ENCODE measurements at places on chromosomes 6 and 20.

DNA sequence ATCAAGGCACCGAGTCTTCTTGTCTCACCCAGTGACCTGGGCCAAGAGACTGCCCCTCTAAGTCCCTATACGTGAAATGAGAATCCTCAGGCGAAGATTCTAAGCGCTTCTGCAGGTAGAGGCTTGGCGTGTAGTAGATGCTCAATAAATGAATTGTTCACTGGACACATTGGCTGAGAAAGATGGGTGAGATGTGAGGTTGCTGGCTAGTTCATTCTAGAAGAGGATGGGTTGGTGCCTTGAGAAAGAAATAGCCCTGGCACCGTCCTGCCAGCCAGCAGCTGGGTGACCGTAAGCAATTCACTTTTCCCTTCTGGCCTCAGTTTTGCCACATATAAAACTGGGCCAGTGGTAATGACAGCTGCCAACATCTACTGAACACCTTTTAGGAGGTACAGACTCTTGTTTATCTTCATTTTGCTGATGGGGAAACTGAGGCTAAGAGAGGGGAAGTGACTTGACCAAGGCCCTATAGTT is 1.4 kb downstream of the SRC start:
- no peak for DNase-seq

- DNase-seq, result no peak
Observed at GRCh38 chr6:13166916-13167315, 161.4 kb downstream of the TBC1D7 start.

- no peak for DNase-seq
Observed at GRCh38 chr6:16956361-16956760, 145.5 kb upstream of the STMND1 start.

GRCh38 chr6:34891296-34891695 is 2.2 kb downstream of the ANKS1A start:
- DNase-seq, result no peak

- DNase-seq, result no peak
Observed at GRCh38 chr6:33105916-33106871, 30.4 kb downstream of the HLA-DPB1 start.

DNA sequence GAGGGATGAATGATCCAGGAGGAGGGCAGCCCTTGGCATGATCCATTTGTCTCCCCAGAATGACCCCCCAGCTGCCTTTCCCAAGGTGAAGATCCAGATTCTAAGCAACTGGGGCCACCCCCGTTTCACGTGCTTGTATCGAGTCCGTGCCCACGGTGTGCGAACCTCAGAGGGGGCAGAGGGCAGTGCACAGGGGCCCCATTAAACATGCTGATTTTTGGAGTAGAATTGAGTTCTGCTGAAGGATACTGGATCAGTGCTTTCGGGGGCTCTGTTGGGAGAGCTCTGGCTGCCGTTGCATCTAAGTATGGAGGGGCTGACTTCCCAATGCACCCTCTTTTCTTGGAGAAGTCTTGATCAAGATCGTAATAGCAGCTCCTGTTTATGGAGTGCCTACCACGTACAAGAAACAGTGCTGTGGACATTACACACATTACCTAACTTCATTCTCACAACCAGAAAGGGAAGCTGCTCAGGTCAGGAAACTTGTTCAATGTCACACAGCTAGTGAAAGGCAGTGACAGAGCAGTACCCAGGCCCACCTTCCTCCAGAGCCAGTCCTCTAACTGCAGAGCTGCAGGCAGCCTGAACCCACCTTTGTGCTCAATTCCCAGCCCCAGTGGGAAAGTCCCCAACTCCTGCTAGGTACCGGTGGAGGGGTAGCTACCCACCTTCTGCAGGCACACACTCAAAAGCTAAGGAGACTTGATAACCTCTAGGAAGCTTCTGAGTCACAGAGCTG is 5.4 kb downstream of the SPAG4 start:
- no peak for DNase-seq

DNA sequence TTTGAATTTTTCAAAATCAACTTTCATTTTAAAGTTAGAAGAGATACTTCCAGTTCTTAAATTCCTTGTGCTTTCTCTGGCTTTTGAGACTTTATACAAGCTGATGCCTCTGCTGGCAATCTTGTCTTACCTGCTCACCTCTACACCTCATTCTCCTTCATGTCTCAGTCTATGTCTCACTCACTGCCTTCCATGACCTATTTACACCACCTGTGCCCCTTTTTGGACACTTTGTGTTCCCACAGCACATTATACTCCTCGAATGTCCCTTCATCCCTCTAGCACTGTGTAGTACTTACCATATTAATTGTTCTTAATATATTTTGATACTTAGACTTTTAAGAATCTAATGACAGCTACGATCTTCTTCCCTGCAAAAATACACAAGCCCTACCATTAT is 15.3 kb downstream of the PHIP start:
- DNase-seq, result no peak

- no peak for DNase-seq
Observed at GRCh38 chr6:74018825-74019224, 322.8 kb downstream of the CD109 start.

- no peak for DNase-seq
Observed at GRCh38 chr20:12464036-12464435, 544.7 kb upstream of the SPTLC3 start.

DNA sequence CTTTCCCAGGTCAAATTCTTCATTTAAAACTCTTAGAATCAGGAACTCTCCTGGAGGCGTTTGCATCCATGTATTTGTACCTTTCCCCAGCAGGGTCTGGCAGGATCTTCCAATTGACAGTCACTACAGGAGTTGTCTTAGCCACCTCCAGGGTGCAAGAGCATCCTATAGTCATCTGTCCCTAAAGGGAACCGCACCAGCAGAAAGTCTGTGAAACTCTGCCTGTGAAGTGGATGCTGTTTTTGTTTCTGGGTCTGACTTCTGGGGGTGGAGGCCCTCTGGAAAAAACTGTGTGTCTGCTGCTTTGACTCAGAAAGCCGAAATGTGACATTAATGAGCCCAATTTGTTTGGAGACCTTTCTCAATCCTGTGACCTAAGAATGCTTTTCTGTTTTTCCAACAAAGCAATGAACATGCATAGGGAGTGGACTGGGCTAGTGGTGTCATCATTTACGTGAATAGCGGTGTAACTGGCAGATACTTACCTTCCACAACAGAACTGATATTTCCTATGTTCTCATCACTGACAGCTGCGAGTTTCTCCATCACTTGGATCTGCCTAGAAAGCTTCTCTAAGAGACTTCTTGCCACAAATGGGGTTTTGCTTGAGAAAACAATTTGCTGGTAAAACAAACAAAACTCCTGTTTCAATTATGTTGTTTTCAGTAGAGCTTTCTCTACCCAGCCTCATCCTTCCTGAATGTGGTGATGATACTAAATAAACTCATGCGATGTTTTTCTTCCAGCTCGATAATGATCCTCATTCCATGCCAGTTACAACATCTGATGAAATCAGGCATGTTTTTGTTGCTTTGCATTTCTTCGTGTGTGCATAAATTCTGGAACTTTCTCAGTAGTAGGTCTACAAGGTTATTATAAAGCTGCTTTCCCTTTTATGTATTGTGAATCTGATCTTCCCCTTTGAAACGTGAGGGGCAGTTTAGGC is 33.3 kb upstream of the ARMH2 start:
- no peak for DNase-seq

DNA sequence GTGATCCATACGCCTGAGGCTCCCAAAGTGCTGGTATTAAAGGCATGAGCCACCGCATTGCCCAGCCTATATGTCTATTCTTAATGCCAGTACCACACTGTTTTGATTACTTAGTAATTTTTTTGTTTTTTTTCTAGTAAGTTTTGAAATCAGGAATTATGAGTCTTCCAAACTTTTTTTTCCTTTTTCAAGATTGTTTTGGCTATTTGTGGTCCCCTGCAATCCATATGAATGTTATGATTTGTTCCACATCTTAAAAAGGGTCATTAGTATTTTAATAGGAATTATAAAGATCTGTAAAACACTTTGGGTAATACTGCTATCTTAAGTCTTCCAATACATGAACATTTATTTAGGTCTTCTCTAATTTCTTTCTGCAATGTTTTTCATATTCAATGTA is 6.8 kb upstream of the POPDC3 start:
- DNase-seq, result no peak

- DNase-seq, result no peak
Observed at GRCh38 chr6:133179481-133179880, 61.7 kb upstream of the EYA4 start.

GRCh38 chr20:32465092-32465900 is 107.2 kb downstream of the ASXL1 start:
- no peak for DNase-seq

- no peak for DNase-seq
Observed at GRCh38 chr20:58003525-58003924, 224.9 kb downstream of the ANKRD60 start.

GRCh38 chr6:89375427-89376267 is 23.1 kb upstream of the UBE2J1 start:
- DNase-seq, result no peak

- DNase-seq, result no peak
Observed at GRCh38 chr20:57941604-57942381, 232.0 kb upstream of the PMEPA1 start.

DNA sequence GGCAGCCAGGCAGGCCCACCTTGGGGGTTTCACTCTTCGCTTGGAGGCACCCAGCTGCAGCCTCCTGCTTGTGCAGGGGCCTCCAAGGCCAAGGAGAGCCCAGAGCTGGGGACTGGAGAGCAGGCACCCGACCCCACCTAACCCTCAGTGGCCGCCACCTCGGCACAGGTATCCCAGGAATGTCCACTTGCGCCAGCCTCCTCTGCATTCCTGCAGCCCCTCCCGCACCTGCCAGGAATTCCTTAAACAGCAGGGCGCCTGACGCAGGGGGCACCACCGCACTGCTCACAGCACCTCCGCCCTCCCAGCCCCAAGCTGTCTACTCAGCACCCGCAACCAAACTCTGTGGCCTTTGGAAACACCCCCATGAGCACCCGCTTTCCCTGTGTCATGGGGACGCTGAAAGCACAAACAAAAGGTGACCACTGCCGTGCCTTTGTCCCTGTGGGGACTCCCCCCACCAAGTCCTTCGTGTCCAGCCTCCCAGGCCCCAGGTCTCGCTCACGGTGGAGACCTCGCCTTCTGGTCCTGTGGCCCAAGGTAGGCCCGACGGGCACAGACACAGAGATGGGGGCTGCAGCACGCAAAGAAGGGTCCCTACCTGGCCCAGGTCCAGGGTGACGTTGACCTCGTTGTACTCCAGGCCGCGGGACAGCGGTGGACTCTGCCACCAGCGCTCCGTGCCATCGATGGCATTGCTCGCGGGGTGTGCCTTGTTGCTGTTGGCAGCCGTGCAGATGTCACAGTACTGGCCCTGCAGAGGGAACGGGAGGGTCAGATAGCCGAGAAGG is 5.1 kb downstream of the LAMA5 start:
- DNase-seq, result no peak

- no peak for DNase-seq
Observed at GRCh38 chr6:8562125-8562524, 126.8 kb upstream of the SLC35B3 start.

- no peak for DNase-seq
Observed at GRCh38 chr6:20833881-20834515, 299.7 kb downstream of the CDKAL1 start.

GRCh38 chr6:12873691-12874090 is 157.1 kb downstream of the PHACTR1 start:
- DNase-seq, result no peak

GRCh38 chr6:113148566-113148965 is 708.6 kb upstream of the MARCKS start:
- DNase-seq, result no peak

- no peak for DNase-seq
Observed at GRCh38 chr6:36329798-36330291, 6.8 kb downstream of the BNIP5 start.

DNA sequence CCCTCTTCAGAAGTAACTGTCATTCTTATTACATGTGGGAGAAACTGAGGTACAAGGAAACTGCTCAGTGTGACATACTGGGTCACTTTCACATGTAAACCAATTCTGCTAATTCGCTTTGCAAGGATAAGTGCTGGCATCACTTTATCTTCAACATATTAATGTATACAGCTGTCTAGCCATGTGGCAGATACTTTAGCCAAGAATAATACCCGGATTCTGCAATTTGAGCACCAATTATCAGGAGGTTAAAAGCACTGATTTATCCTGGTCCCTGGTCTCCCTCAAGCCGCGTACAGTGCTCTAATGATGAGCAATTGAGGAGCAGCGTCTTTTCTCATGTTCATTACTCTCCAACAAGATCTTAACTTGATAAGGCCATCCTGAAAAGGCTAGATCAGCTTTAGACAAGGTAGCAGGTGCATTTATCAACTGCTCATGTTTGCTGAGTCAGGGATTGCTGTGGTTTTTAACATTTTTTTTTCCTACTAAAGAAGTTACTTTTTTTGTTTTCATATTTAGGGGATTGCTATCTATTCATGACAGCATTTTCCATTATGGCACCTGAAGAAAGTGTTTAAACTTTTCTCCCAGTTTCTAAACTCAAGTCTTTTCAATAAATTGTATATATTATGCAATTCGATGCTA is 1066.3 kb upstream of the MAP3K7 start:
- DNase-seq, result no peak

- DNase-seq, result no peak
Observed at GRCh38 chr20:6708010-6708409, 59.5 kb upstream of the BMP2 start.

GRCh38 chr6:107129370-107129925 is 14.1 kb upstream of the BEND3 start:
- no peak for DNase-seq

GRCh38 chr6:18958146-18958545 is 571.0 kb downstream of the RNF144B start:
- DNase-seq, result no peak

- no peak for DNase-seq
Observed at GRCh38 chr6:17169291-17169690, 67.4 kb downstream of the STMND1 start.
